ENCODE measurements at places on chromosomes 2 and 18. TPM values are rescaled to one million over a fixed set of nuclear protein-coding genes. Genes with fewer than 3 reads are reported as not detected.

GALNT3 gene
- 0.13 TPM for total RNA-seq

C1QL2 gene
- not detected for total RNA-seq

SLC5A6 gene
- total RNA-seq, result 48.9 TPM

SP9 gene
- total RNA-seq, result not detected

GREB1L gene
- total RNA-seq, result 0.20 TPM

CABLES1 gene
- total RNA-seq, result 17.0 TPM

GRCh38 chr2:172639823-172640222, 83.9 kb downstream of the PDK1 start:
- no peak for DNase-seq

DNA sequence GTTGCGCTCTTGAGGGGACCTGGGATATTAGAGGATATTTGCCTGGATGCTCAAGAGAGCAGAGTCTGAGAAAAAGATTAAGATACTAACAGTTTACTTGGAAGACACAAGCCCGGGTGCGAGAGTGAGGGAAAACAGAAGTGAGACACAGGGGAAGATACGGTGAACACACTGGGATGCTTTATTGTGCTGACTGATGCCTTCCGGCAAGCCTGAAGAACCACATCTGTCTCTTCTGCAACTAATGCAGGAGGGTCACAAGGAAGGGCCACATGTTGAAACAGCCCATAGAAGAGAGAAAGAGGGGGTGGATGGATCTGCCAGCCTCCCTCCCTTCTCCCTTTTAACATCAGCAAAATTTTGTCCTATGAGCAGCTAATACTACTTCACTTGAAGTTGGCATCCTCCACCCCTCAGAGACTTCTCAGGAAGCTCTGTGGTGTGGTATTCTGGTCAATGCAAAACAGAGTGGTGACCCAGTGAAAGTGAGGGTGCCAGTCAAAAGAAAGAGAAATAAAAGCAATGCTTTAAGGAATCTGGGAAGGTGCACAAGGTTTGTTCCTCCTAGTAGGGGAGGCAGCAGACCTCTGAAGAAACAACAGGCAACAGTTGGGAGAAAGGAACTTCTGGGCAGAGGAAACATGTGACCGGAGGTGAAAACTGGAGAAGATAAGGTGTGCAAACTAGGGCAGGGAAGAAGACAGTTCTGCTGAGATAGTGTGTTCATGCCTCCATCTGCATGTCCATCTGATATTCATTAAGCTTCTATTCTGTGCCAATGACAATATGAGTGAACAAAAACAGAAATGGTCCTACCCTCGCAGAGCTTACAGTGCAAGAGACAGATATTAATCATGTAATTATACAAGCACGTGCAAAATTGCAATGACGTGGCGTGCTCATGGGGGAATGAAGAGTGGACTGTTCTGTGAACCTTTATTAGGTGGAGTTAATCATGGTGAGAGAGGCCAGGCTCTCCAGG, 107.1 kb downstream of the LYPD6B start:
- no peak for DNase-seq

- DNase-seq, result no peak
Measured at GRCh38 chr2:149877074-149877473, 289.5 kb upstream of the MMADHC start.

GRCh38 chr2:219296142-219296541, 13.1 kb downstream of the PTPRN start:
- DNase-seq, result no peak

GRCh38 chr18:12990123-12990475, 1.1 kb upstream of the CEP192 start:
- DNase-seq, result no peak

DNA sequence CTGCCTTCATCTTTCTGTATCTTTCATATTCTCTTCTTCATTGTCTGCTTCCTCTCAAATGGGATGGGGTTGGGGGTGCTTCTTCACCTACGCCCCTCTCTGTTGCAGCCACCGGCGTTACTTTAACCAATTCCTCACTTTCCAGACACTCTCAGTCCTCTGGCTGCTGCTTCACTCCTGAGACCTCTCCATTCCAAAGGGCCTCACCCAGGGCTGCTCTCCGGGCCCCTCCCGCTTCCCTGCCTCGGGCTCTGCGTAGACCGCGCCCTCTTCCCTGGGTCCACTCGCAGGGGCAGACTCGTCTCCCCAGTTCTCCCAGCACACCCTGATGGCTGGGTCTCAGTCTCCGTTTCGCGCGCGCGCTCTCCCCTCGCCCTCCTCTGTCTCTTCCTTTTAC, 926 bp downstream of the SERPINB8 start:
- no peak for DNase-seq

DNA sequence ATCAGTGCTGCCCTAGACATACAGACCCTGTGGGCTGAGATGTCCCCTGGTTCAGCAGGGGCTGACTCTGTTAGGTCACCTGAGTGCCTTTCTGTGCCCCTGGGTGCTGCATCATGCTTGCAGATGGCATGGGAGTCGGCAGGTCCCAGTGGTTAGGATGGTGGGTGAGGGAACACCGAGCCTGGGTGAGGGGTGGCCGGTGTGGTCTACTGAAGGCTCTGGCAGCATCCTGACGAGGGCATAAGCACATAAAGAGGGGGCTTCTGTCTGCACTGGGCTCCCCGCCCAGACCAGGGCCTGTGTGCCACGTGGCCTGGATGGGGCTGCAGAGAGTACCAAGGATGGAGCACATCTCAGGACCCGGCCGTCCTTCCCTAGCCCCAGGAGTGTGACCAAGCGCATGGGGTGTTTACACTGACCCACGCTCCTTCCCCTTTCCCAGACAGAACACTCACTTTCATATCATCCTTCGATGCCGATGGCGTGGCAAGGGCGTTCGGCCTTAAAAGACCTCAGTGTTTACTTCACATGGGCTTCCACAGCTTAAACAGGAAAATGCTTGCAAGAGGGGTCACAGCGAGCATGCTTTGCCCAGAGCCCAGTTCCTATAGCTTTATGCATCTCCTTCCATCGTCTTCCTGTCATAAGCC, 115.1 kb downstream of the STPG4 start:
- DNase-seq, result no peak

- no peak for DNase-seq
Measured at GRCh38 chr18:3472681-3473544, 22.9 kb downstream of the TGIF1 start.

DNA sequence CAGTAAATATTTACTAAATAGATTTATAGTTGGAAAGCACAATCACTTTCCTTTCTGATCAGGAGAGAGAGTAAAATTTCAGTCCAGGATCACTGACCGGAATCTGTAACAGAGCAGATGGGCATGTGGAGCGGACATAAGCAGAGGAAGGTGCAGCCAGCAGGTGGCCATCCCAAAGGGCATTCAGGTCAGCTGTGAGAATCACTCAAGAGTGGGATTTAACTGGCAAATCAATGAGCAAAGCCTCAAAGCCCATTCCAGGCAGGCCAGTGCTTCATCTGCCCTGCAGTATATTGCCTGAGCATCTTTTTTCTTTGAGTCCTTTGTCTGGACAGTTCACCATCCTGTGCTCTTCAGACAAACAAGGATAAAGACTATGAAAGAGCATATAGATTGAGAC, 166.4 kb upstream of the SLC14A2 start:
- DNase-seq, result no peak

DNA sequence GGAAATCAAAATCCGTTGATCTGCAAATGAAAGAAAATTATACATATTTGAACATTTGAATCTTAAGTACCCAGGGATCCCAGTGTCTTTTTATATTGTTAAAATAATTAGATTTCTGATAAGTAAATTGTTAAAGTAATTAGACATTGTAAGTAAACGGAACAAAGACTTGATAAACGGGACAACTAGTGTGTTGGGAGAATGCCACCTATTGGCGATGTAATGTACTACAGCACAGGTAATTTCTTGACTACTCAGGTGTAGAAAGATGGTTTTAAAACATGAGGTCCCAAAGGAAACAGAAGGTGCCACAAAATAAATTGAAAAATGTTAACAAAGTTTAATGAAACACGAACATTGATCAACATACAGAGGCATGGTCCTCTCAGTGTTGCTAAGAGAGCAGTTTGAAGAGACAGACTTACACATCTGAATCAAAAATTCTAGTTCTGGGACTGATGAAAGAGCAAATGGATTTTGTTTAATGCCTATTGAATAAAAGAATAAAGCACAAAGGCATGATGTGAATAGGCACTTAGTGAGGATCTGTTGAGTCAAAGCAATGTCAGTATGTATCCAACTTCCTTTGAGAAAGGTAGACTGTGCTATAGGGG, 103.4 kb upstream of the RASGRP3 start:
- peak; percentile 17 for DNase-seq

DNA sequence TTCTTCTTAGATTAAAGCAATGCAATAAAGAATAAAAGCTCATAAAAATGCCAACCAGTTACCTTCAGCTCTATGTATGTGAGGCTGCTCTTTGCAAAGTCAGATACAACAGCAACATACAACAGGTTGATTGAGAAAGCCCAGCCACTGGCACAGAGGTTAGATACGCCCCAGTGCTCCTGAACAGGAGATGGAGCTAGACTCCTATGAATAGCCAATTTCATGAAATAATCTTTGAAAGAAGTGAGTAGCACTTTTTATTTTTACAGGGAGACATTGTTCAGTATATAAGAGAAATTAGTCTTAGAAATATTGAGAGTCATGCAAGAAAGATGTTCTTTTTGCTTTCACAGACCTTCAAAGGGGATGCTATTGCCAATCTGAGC, 362.4 kb upstream of the MEX3C start:
- DNase-seq, result no peak

- DNase-seq, result no peak
Measured at GRCh38 chr18:37395138-37395537, 170.5 kb downstream of the CELF4 start.

DNA sequence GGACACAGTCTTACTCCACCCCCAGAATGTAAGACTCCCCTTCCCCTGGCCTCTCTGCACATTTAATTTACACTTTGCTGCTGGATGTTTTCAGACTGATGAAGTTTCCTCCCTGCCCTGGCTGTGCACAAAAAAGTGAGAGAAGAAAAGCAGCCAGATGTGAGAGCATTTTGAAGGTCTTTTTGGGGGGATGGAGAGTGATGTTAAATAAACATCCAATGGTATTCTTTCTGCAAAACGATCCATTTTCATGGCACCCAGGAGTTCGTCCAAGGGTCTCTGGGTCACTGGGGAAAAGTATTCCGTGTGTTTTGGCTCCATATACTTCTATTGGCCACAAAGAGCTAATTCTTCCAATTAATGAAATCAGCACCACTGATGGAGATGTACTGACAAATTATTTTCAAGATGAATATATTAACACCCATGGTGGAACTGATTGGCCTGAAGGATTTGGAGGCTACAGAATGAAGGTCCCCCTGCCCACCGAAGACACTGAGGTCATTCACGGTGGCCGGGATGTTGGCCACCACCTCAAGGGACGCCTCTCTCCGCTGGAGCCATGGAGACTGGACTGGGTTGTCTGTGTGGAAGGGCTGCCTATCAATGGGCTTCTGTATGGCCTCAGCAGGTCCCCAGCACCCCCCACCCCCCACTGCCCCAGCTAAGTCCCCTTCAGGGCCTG, 107.6 kb upstream of the PKDCC start:
- no peak for DNase-seq

- no peak for DNase-seq
Measured at GRCh38 chr18:45127405-45127804, 446.7 kb downstream of the SETBP1 start.

GRCh38 chr2:207334624-207335371, 169.1 kb upstream of the KLF7 start:
- peak; percentile 99 for DNase-seq

DNA sequence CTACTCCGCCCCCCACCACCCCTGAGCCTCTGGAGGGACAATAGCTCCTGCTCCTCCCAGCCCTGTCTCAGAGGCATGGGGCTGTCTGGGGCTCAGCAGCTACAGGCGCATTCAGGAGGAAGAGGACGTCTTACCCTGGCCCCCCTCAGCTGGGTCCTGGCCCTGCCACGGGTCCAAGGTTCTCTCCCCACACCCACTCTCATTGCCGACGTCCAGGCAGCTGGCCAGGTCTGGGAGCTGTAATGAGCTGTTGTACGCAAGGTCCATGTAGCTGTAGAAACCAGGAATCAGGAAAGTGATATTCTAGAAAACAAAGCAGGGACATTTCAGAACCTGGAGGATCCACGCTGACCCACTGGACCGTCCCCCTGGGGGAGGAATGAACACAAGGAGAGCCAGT, 13.5 kb downstream of the PASK start:
- no peak for DNase-seq

GRCh38 chr2:120243211-120243610, 9.4 kb upstream of the RALB start:
- DNase-seq, result no peak
